ENCODE measurements at places on chromosomes 1 and 21. TPM values are rescaled to one million over a fixed set of nuclear protein-coding genes. Genes with fewer than 3 reads are reported as not detected.

Gene GPR37L1
- total RNA-seq, result not detected

Gene CCDC17
- 1.4 TPM for total RNA-seq

Gene TAS1R1
- total RNA-seq, result not detected

GRCh38 chr1:175176246-175176645, 16.3 kb downstream of the KIAA0040 start:
- DNase-seq, result no peak
- H3K36me3 ChIP-seq, result peaks cover 13% of the 10 kb centered on the region
- no peak overlapping the region for H3K27ac ChIP-seq
- H3K27me3 ChIP-seq, result no peaks in the 10 kb centered on the region

- no peak for DNase-seq
- peaks cover 10% of the 10 kb centered on the region for H3K36me3 ChIP-seq
- no peaks in the 10 kb centered on the region for H3K27me3 ChIP-seq
- no peaks in the 10 kb centered on the region for H3K4me1 ChIP-seq
- no peak overlapping the region for H3K4me3 ChIP-seq
Measured at GRCh38 chr21:44958471-44959191, 18.8 kb downstream of the SLX9 start.

GRCh38 chr1:230188826-230189225, 121.8 kb downstream of the GALNT2 start:
- H3K36me3 ChIP-seq, result no peaks in the 10 kb centered on the region
- no peak overlapping the region for H3K4me3 ChIP-seq
- H3K4me1 ChIP-seq, result peaks cover 17% of the 10 kb centered on the region
- H3K27ac ChIP-seq, result no peak overlapping the region
- no peak for DNase-seq

- no peaks in the 10 kb centered on the region for H3K36me3 ChIP-seq
- no peaks in the 10 kb centered on the region for H3K27me3 ChIP-seq
- peak; percentile 14 for DNase-seq
Measured at GRCh38 chr1:27526569-27527222, 36.7 kb upstream of the WASF2 start.

DNA sequence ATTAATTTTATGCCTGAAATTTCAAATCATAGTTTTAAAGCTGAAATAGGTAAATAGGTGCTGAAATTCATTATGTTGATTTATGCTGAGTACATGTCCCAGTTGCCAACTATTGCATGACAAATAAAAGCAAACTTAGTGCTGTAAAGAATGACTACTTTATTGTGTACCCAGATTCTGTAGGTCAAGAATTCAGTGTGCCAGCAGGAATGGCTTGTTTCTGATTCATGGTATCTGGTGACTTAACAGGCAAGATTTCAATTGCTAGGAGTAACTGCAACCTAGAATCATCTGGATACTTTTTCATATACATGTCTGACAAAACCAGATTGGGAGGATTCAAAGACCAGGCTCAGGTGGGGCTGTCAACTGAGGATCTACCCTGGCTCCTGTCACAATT, 678.4 kb upstream of the ADAMTS5 start:
- H3K27ac ChIP-seq, result no peak overlapping the region
- DNase-seq, result no peak
- no peaks in the 10 kb centered on the region for H3K27me3 ChIP-seq
- no peaks in the 10 kb centered on the region for H3K4me1 ChIP-seq
- no peaks in the 10 kb centered on the region for H3K36me3 ChIP-seq

- no peak overlapping the region for H3K4me3 ChIP-seq
- no peak overlapping the region for H3K27ac ChIP-seq
- no peaks in the 10 kb centered on the region for H3K4me1 ChIP-seq
Measured at GRCh38 chr1:229111703-229112319, 159.1 kb upstream of the RAB4A start.

DNA sequence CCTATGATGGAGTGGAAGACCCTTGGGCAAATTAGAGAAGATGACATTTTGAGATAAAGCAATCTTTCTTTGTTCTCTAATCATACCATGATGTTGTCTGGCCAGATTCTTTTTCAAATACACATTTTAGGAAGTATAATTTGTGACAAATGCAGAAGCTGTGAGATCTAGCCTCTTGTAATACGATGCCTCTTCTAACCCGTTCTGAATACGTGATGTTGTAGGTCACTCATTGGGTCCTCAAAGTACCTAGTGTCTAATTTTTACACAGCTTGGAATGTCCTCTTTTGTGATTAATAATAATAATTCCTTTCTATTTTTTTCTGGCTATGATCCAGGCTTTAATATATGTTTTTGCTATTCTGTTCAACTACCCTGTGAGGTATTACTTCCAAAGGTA, 502.7 kb downstream of the NUF2 start:
- H3K36me3 ChIP-seq, result no peaks in the 10 kb centered on the region
- no peak for DNase-seq
- H3K4me1 ChIP-seq, result no peaks in the 10 kb centered on the region

DNA sequence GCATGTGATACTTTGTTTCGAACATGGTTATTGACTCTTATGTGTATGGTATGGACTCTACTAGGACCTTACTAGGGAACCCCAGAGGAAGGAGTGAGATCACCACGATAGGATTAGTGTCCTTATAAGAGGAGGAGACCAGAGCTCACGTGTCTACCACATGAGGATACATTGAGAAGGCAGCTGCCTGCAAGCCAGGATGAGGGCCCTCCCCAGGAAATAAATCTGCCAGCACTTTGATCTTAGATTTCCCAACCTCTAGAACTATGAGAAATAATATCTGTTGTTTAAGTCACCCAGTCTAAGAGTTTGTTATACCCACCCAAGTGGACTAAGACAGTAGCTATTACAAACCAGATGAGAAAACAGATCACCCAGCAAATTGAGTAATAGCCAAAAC, 559.3 kb upstream of the USP24 start:
- no peak overlapping the region for H3K4me3 ChIP-seq
- H3K27ac ChIP-seq, result no peak overlapping the region
- no peaks in the 10 kb centered on the region for H3K27me3 ChIP-seq
- DNase-seq, result no peak
- no peaks in the 10 kb centered on the region for H3K36me3 ChIP-seq

DNA sequence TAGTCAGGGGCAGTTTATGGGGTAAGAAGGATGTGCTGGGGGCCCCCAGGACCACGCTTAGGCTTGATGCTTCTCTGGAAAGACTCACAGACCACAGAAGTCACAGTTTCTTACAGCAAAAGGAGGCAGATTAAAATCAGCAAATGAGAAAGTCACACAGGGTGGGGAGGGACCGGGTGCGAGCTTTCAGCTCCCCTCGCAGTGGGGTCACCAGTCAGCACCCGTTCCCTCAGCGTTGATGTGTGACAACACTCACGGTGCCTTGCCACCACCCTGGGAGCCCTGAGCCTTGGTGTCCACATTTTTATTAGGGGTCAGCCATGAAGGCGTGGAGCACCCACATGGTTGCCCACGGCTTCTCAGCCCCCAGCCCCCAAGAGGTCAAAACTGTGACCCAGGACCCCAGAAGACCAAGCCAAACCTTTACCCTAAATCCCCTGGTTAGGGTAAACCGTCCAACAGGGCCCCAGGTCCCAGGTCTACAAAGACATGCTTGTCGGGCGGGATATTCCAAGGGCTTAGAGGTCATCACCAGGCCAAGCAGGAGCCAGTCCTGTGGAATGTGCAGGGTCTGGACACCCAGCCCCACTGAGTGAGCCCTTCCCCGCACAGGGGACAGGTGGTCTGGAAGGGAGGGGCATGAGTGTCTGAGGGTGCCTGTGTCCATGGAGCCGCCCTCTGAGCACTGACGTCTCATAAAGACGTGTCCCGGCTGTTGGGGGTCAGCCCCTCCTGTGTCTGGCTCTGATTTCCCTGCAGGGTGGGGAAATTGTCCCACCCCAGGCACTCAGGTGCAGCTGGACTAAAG, 64.5 kb upstream of the ABCG1 start:
- H3K27me3 ChIP-seq, result no peaks in the 10 kb centered on the region
- DNase-seq, result no peak
- no peaks in the 10 kb centered on the region for H3K36me3 ChIP-seq
- H3K4me1 ChIP-seq, result peaks cover 1% of the 10 kb centered on the region
